SHP77 treated with DMSO at 0.1 percent for 48 hours (cell line): ENCODE measurements at places on chromosomes 6 and 20.

- DNase-seq = no peak
These were observed 10.4 kb downstream of the ZSWIM3 start for GRCh38 chr20:45867819-45868176.

DNA sequence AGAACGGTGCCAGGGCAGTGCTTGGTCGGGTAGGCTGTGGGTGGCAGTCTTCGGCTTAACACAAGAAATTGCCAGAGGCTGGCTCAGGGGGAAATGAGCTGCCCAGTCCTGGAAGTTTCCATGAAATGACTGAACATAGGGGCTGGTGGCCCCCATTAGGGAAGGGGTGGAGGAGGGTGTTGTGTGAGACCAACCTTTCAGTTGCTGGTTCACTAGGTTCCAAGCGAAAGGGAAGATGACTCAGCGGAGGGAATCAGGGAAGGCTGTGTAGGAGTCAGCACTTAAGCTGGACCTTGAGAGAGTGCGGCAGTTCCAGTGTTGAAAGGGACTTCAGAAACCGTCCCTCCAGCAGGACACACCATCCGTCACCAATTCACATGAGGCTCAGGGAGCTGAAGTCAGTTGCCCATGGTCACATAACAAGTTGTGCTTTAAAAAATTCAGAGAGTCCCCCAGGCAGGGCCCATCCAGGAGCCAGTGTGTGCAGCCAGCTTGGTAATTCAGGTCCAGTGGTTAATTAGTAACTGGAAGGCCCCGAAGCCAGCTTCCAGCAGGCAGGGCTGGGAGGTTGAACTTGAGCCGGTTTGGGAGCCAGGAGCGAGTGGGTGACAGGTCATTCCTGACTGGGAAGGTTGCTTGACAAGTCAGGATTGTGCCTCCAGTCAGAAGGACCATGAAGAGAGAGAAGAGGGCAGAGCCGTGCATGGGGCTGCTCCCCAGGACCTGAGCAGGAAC lies at the start of gene SGK2:
TSS of gene SGK2 (plus strand) at position 616 of the 735 bp plus-strand sequence. CDS start 7,469 bp downstream, outside the sequence.
- DNase-seq = no peak

- DNase-seq = no peak
These were observed 183.3 kb downstream of the FOXC1 start for GRCh38 chr6:1792989-1793388.

DNA sequence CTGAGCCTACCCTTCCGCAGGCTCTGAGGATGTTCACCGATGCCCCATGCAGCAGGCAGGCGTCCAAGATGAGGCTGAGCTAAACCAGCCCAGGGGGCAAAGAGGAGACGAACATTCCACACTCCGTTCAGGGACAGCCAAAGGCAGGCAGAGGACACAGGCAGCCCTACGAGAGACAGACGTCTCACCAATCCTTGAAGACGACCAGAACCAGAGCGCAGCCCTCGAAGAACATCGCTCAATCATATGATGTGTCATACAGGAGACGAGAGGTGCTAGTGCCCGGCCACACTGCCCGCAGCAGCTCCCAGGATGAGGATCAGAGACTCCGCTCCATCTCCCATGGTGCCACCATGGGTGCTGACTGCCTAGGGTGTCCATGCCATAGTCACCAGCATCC lies 35.6 kb upstream of the TMEM181 start:
- no peak for DNase-seq

GRCh38 chr6:4136354-4136831 lies 1.0 kb upstream of the ECI2 start:
- DNase-seq = no peak

DNA sequence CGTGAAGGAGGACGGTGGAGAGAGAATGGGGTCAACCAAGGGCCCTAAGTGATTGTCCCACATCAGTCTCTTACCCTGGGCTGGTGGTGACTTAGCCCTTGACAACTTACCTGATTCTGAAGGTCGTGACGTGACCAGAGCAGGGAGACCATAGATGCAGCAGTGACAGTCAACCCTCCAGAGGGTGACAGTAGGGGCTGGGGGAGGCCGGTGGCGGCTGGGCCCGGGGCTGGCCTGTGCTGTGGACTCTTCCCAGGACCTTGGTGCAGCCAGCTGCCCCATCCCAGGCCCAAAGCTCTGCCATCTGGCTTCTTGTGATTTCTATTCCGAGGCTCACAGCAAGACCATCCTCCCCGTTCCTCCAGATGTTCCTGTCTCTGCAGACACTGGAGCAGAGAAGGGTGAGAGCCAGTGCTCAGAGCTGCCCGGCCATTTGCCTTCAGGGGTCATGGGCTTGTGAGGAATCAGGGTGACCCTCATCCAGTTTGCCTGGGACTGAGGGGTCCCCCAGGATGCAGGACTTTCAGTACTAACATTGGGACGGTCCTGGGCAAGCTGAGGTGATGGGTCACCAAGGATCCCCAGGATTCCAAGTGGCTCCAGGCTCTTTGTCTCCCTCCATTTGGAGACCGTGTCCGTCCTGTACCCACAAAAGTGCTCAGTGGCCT lies 36.0 kb downstream of the SUMO4 start:
- no peak for DNase-seq

GRCh38 chr20:16477632-16478031 lies 95.6 kb downstream of the KIF16B start:
- no peak for DNase-seq

DNA sequence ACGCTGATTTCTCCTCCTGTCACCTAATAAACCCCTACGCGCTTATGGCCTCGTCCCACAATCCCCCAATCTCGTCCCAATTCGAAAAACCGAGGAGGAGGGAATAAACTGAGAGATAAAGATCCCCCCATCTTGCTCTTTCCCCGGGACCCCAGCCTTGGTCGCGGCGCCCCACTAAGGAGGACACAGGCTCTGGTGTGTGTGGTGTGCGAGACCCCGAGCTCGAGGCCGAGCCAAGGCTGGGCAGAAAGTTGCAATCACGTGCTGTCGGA lies 1.3 kb upstream of the NR2E1 start:
- DNase-seq = no peak

GRCh38 chr20:48723308-48724264 lies 104.2 kb downstream of the PREX1 start:
- peak; percentile 34 for DNase-seq

DNA sequence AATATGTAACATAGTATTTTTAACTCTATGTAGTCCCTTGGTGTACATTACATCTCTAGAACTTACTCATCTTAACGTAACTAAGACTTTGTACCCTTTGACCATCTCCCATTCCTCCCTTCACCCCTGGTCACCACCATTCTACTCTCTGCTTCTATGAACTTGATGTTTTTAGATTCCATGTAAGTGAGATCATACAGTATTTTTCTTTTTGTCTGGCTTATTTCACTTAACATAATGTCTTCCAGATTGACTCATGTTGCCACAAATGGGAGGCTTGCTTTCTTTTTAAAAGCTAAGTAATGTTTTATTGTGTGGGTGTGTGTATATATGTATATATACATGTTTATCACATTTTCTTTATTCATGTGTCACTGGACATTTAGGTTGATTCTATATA lies 55.8 kb downstream of the TMEM200A start:
- DNase-seq = no peak

DNA sequence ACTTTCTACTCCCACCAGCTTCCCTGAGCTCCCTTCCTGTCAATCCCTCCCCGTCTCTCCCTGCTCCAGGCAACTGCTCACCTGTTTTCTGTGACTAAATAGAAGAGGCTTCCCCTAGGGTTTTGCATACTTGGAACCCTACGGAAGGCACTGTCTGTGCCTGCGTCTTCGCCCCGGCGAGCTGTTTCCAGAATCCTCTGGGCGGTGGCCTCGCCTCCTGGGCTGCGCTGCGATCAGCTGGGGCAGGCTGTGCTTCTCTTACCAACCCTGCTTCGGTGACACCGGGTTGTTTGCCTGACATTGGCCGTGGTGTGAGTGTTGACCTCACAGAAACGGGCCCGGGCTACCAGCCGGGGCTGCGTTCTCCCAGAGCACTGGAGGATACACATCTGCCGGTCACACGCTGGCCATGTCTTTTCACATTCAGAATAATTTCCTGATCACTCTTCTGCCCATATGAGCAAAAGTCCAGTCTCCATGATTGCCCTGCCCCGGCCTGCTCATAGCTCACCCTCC lies 29.4 kb upstream of the CCR6 start:
- no peak for DNase-seq

DNA sequence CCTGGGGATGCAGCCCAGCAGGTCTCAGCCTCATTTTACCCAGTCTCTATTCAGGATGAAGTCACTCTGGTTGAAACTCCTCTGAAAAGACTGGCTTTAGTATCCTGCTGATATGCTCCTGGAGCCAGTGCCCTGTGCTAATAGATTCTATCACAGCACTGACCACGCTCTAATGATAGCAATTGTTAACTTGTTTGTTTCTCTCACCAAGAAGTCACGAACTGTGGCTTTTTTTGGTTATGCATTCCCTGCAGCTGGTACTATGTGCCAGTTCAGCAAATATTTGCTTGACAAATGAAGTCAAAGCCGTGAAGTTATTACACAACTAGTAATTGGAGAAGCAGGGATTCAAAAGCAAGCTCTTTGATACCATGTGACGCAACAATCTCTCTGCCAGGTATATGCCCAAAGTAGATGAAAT lies 754.6 kb downstream of the KIF16B start:
- peak; percentile 43 for DNase-seq

DNA sequence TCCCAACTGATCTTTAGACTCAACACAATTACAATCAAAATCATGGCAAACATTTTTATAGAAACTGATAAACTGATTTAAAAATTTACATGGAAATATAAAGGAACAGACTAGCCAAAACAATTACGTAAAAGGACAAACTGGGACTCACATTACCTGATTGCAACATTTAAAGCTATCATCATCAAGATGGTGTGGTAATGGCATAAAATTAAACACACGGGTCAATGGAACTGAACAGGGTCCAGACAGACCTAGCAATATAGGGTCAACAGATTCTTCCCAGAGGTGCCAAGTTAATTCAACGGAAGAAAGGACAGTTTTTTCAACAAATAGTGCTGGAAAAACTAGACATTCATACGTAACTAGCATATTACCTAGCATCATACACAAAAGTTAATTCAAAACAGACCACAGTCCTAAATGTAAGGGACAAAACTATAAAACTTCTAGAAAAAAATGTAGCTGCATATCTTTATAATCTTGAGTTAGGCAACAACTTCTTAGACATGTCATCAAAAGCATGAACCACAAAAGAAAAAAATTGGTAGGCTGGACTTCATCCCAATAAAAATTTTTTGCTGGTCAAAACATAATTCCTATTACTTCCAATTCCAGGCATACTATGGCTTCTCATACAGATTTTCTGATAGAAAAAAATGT lies 147.4 kb upstream of the BEND6 start:
- DNase-seq = no peak

DNA sequence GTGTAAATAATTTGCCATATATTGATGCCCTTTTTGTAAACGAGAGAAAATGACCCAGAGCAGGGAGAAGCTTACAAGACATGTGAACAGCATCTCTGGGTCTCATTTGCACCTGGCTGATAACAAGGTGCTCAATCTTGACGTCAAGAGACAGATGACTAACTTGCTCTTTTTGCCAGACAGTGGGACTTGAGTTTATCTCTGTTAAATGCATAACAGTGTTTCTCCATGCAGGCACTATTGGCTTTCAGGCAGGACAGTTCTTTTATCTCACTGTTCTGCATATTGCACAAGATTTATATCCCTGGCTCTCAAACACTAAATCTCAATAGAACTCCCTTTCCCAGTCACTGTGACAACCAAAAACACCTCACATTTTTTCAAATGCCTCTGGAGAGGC lies 56.4 kb downstream of the RFX6 start:
- DNase-seq = no peak

GRCh38 chr20:32762754-32763201 lies 593 bp downstream of the DNMT3B start:
- no peak for DNase-seq

DNA sequence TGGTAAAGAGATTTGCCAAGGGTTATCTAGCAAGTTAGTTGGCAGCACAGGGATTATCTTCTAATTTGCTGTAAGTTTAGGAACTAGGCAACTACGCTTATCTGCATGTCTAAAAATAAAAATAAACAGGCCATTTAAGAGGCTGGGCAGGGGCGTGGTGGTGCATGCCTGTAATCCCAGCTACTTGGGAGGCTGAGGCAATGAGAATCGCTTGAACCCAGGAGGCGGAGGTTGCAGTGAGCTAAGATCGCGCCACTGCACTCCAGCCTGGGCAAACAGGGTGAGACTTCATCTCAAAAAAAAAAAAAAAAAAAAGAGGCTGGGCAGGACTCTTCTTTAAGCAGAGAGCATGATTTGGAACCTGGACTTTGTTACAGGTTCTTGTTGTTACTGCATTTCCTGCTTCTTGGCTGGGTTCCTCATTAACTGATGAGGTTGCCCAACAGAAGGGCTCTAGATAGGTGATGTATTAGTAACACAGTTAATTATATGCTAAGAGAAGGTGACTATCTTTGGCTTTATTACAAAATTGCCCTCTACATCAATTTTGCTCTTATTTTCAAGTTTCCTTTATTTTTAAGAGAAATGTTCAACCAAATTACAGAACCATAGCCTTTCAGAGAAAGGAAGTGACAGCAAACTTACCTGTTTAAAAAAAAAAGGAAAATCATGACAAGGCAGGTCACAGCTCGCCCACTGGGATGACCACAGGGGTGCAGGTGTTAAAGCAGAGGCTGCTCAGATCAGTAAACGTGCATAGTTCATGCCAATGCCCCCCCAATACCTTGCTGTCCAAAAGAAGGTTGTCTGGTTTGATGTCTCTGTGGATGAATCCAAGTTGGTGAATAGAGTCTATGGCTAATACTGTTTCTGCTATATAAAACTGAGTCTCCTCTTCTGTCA lies 32.5 kb downstream of the STK38 start:
- no peak for DNase-seq

- DNase-seq = no peak
These were observed 2.0 kb downstream of the HEY2 start for GRCh38 chr6:125751334-125751916.

- DNase-seq = no peak
These were observed 28.8 kb downstream of the C6orf163 start for GRCh38 chr6:87373377-87373776.

DNA sequence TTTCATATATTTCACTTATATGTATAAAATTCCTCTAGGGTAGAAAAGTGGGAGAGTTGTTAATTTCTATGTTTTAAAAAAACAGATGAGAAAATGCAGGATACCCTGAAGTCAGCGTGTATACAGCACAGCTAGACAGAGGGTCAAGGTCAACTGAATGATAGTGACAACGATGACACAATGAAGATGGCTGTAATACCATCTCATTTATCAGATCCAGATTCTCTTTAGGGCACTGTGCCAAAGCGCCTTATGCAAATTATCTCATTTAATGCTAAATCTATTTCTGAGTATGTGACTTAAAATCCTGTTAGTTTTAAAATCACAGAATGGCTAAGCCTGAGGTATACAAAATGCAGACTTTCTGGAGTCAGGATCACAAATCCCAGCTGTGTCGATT lies 431.4 kb upstream of the RUNX2 start:
- DNase-seq = no peak

GRCh38 chr6:170367241-170367640 lies 60.7 kb downstream of the FAM120B start:
- DNase-seq = no peak

DNA sequence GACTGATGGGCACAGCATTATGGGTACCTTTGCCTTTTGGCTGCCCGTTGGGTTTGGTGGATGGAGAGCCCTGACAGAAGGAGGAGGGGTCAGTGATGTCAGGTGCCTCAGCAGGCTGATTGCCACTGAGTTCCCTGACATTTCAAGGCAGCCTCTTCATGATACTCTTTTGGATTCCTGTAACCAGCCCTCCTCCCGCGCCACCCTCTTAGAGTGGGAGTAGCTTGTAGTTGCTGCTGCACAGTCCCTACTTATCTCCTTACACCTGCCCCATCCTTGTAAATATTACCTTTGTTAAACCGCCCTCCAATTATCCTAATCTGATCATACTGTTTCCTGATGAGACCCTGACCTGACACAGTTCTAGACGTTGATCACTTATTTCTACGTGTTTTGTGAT lies 140.0 kb downstream of the CFAP61 start:
- no peak for DNase-seq
